ENCODE measurements at places on chromosomes 3 and 15.

DNA sequence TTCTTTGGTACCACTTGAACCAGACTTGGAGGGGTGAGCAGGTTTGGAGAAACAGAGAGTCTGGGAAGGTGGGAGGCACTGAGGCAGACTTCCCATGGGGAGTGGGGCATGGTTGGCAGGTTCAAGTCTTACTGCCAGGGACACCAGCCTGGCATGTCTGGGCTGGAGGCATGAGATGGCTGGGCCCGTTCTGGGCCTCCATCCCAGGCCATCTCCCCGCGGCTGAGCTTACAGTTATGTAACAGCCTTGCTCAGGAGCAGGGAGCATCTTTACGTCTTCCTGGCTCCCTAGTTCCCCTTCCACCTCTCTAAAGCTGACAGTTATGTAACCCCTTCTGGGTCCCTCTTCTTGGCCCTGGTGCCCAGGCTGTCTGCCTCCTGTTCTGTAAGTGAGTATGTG lies 12.4 kb downstream of the VIPR1 start:
- no peak for DNase-seq

DNA sequence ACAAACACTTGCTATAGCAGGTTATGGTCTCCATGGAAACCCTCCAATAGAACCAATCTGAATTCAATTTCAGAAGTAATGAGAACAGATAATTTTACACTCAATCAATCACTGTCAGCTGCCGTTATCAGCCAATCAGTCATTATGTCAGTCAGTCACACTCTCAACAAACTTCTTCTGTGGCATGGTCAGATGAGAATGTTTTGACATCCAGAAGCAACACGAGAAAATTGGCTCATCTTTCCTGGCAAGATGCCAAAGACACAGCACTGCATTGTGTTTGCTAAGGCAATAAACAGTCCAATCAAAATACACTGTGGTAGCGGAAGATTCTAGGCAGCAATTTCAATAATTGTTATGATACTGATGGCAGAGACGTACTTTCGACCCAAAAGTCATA lies 190.7 kb downstream of the RORA start:
- no peak for DNase-seq

DNA sequence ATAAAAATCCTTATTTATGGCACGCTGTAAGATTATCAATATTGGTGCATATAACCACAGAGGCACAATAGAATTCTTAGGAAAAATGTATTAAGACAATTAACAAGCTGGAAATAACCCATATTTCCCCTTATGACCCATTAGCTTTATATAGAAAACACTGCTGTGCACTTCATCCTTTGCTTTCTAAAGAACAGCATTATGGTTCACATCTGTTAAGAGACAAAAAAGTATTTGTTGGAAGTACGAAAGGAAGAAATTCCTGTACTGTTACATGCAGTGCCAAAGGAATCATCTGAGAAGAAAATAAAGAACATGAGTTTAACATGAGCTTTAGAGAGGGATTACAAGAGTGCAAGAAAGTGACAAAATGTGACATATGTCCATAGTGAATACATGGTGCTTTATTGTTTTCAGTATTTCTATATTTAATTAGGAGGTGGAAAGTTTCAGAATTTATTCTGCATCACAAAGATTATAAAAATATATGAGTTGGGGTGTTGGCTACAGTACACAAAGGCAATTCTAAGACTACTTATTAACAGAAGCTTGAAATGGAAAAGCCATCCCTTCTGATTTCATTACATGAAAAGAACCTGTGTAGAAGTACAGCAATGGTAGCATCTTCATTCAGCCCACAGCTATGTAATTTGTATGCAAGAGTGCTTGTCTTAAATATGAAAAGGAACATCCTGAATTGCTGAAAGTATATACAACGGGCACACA lies 6.8 kb downstream of the UBE3A start:
- no peak for DNase-seq

- no peak for DNase-seq
Observed at GRCh38 chr15:89813381-89814111, 1.1 kb downstream of the ANPEP start.

DNA sequence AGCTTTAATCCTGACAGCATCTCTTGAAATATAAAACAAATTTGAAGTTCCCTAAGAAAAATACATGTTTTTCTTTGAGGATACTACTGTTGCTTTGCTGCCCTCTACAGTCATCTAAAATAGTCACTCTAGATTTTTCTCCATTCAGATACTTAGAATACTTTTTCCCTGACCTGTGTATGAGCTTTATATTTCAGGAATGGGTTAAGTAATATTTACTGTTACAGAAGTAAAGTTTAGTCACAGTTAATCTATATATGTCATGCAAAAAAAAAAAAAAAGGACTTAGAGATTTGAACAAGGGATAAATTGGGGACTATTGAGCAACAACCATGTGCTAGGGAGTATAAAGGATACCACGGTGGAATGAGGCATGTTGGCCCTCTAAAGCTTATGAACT lies 8.8 kb downstream of the NECTIN3 start:
- DNase-seq = peak; percentile 8

GRCh38 chr3:59341459-59341858 lies 291.6 kb upstream of the CFAP20DC start:
- no peak for DNase-seq
